ENCODE measurements at places on chromosomes 1 and 21. TPM values are rescaled to one million over a fixed set of nuclear protein-coding genes. Genes with fewer than 3 reads are reported as not detected.

Gene INSRR
- total RNA-seq = not detected

Gene PRAMEF2
- not detected for total RNA-seq

Gene LDLRAD1
- total RNA-seq = not detected

Gene SLC25A34
- not detected for total RNA-seq

Gene LCE3E
- not detected for total RNA-seq

Gene PLA2G2D
- total RNA-seq = not detected

Gene USP33
- 81.6 TPM for total RNA-seq

Gene VSIG8
- total RNA-seq = not detected

Gene SH3BGR
- 1.0 TPM for total RNA-seq

DNA sequence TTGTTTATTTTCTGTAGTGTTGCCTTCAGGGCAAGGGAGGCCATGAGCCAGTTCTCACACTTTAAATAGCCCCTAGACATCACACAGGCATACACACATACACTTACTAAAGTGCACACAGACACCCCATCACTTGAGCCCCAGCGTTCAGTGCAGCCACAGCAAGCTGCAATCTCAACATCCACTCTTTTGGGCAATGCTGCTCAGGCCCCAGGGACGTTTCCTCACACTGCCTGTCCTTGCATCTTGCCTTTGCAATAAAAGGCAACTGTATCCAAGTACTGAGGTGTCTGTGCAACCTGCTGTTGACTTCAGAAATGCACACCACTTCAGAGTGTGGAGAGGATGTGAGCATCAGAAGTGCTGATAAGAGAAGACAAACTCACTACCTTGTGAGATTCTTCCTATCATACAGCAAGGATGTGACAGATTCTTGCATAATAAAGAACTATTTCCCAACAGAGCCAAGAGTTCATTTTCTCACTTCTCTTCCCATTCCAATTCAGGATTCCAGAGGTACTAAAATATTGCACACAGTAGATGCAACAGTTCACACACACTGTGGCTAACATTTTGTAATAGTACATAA is 36.2 kb downstream of the IRF2BP2 start:
- no peak for DNase-seq

- DNase-seq = no peak
These were observed 28.0 kb downstream of the SLAMF1 start for GRCh38 chr1:160618763-160619274.

DNA sequence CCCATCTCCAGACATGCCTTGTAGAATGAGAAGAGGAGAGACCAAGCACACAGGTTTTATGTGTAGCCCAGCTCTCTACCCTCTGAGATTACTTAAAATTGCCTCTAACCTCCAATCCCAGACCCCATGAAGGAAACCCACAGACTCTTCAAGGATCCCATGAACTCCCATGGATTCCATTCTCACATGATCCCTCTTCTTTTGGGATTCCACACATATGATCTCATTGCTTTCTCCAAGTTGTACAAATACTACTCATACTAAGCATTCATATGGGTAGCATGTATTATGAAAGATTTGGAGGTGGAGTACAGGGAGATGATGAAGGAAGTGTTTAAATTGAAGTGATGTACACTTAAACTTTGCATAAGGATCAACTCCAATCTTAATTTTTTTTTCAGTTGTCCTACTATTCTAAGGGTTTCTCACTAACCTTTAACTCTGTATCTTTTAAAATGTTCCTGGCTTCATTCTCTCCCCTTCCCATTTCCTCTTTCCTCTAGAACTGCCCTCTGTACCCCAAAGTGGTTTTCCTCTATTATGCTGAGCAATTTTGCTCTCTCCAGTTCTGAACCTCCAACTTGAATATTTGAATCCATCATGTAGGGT is 41.6 kb downstream of the MFSD2A start:
- DNase-seq = no peak

- DNase-seq = no peak
These were observed 9.5 kb upstream of the SLC2A5 start for GRCh38 chr1:9078752-9079500.

DNA sequence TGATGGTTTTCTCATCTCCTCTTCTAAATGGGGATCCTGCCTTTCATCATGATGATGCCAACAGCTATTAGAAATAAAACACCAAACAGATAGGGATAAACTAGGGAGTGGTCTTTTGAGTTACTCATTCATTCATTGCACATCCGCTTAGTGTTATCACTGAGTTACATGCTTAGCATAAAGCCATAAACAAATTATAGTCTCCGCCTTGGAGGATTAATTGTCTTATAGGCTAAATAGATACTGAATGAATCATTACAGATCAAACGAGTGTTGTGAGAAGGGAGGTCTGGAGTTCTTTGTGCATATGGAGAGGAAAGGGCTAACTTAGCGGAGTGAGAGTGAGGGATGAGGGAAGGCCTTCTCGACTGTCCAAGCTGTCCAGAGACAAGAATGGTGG is 19.8 kb upstream of the GUCA2B start:
- DNase-seq = no peak

DNA sequence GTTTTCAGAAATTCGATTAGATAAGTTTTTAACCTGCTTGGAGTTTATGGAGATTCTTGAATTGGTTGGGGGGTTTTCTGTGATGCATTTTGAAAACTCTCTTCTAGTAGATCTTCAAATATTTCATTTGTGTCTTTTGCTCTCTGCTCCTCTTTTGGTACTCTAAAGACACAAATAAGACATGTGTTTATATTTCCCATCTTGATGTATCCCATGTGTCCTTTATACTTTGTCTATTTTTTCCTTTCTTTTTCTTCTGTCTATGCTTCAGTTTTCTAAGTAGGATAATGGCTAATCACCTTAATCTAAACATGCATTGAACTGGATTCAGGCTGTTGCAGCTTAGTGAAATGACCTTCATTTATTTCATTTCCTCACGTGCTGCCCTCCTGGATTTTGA is 63.8 kb upstream of the C1orf87 start:
- DNase-seq = no peak

- DNase-seq = no peak
These were observed 10.1 kb upstream of the RABGAP1L start for GRCh38 chr1:174149216-174149615.

- no peak for DNase-seq
These were observed 7.4 kb downstream of the SEMA4A start for GRCh38 chr1:156160743-156161171.

GRCh38 chr1:168535536-168535935 is 8.3 kb downstream of the XCL2 start:
- no peak for DNase-seq

DNA sequence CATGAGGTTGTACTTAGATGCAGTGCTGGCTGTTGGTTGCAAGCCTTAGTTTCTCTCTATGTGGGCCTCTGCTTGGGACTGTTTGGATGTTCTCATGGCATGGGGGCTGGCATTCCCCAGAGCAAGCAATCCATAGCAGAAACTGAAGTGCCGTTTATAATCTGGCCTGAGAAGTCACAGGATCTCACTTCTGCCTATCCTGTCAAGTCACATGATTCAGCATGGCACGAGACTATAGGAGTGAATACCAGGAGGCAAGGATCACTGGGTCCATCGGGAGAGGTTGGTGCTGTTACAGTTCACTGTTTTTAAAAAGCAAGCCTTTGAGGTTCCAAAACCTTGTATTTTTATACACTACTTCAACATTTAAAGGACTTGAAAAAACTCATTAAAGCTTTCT is 16.7 kb downstream of the COLGALT2 start:
- no peak for DNase-seq

DNA sequence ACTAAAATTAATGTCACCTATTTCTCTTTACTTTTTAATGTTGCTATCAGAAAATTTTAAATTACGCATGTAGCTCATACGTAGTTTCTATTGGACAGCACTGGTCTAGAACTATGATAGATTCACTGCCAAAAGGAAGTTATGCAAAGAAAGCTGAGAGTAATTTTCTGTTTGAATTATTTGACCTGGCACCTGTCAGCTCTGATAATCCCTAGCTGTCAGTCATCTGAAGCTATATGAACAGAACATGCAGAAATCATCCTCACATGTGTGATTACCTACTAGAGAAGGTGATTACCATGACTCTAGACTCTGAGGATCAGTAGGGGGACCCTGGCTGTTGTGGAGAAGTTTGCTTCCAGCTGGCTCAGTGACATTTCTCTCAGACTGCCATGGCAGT is 40.8 kb downstream of the F5 start:
- no peak for DNase-seq

Measured in MG63 (cell line).